Neural progenitor cell (in vitro differentiated cells): ENCODE measurements at places on chromosomes 3 and 15. TPM values are rescaled to one million over a fixed set of nuclear protein-coding genes. Genes with fewer than 3 reads are reported as not detected.

DNA sequence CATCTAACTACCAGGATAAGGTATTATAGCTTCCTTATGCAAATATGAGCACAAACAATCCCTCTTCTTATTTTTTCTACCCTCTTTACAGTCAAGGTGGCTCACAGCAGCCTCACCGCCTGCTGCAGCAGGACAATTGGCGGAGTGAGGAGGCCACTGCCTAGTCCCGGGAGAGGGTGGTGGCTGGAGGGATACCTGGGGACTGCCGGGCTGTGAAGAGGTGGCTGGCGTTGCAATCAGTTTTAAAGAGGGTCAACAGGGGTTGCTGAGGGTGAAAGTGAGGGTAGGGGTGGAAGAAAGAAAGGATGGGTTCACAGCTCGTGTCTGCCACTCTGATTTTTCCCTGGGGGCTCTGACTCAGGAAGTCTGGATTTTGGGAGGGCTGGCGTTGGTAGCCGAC is 105.1 kb upstream of the SLC6A6 start:
- no peaks in the 10 kb centered on the region for H3K36me3 ChIP-seq
- H3K4me3 ChIP-seq, result no peak overlapping the region
- no peaks in the 10 kb centered on the region for H3K27me3 ChIP-seq
- no peaks in the 10 kb centered on the region for H3K4me1 ChIP-seq

Gene GOLGA8J
- not detected in 2 replicates for total RNA-seq

DNA sequence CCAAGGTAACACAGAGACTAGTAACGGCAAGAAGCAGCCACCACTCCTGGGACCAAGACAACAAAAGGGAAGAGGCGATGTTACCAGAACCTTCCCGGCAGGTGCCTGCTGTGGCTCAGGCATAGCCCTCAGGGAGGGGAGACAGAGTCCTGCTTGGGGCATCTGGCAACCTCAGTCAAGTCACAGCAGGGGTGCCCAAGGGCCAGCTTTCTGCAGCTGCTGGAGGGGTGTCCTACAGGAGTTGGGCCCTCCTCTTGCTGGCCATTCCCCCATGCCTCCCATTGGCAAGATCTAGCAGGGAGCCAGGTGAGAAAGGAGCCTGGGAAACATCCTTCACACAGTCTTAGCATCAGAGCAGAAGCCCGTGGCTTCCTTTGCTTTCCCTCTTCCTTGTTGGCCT is 197.3 kb upstream of the IL12A start:
- no peaks in the 10 kb centered on the region for H3K4me1 ChIP-seq
- no peak overlapping the region for H3K27ac ChIP-seq
- no peak overlapping the region for H3K4me3 ChIP-seq
- H3K27me3 ChIP-seq, result no peaks in the 10 kb centered on the region
- DNase-seq, result no peak
- H3K36me3 ChIP-seq, result no peaks in the 10 kb centered on the region

Gene OXSR1
- 60.2 and 65.8 TPM in 2 replicates for total RNA-seq
